Activated T-helper 1 cell treated with anti-CD3 and anti-CD28 coated beads, Interleukin-2, amount 50 U/mL, for 16 hours (primary cell): ENCODE measurements at places on chromosomes 7 and 10.

DNA sequence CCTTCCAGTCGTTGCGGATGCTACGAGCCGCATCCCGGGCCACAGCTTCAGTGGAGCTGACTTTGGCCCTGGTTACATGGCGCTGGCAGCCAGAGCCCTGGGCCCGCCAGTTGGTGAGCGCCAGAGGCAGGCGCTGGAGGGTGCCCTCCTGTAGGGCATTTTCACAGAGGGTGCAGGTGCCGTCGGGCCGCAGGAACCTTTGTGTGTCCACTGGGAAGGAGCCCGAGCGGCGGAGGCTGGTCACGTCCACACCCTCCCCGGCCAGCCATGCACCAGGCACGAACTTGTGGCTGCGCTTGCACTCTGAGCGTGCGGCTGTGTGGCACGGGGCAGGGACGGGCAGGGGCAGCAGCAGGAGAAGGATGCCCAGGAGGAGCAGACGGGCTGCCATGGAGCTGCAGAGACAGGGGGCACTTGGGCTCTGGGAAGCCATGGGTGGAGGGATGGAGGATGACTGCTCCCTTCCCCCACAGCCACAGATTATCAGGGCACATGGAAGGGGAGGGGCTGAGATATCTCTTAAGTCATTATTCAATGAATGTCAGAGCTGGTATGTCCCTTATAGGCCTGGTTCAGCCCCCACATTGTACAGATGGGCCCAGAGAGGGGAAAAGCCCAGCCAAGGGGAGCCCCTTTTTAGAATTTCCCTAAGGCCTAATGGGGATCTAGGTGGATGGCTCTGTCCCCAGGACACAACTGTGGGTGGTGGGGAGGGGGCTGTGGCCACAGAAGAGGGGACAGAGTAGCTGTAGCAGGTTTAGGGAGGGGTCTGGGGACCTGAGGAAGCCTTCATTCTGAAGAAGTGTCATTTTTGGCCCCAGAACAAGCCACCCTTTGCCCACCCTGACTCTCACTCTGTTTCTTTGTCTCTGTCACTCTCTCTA lies 1.8 kb downstream of the PRF1 start:
- DNase-seq, result no peak

DNA sequence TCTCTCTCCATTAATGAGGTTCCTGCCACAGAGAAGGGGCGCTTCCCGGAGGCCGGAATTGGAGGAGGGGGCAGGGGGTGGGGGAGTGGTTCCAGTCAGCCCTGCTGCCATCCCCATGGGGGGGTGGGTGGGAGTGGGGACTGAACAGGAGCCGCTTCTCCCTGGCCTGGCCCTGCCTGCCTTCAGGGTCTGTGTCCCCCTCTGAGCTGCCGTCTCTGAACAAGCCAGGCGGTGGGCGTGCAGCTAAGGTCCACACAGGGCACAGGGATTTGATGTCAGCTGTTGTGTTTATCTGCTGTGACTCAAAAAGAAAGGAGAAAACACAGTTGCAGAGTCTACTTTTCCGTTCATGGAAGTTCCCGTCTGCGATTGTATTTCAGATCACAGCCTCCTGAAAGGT lies 141.5 kb upstream of the PCBD1 start:
- DNase-seq, result no peak

DNA sequence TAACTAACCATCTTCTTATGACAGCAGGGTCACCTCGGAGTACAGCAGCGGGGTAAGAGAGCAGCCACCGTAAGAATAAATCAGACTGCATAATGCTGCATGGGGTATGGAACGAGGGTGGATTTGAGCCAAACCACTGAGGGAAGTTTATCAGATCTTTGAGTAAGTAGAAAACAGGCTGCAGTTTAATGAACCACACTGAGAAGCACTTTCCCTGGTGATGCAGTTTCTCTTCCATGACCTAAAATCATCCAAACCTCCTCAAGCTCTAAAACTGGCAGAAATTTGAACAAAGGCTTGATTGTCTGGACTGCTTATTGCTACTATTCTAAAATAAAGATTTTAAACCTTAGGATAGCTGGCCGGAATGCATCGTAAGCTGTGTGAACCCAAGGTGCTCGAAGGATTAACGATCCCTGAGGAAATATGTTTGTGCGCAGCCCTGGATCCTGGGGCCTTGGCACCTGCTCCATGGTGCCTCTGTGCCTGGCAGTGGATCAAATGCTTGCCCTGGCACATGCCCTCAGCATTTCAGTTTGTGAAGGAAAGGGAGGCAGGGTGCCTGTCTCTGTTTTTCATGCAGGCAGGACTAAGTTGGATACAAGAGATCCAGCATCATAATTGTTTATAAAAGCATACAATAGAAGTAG lies 322.7 kb downstream of the LHFPL3 start:
- no peak for DNase-seq

- DNase-seq, result no peak
Observed at GRCh38 chr7:106418094-106418493, 133.3 kb upstream of the NAMPT start.

GRCh38 chr7:8109196-8110022 lies 140.8 kb downstream of the GLCCI1 start:
- no peak for DNase-seq

DNA sequence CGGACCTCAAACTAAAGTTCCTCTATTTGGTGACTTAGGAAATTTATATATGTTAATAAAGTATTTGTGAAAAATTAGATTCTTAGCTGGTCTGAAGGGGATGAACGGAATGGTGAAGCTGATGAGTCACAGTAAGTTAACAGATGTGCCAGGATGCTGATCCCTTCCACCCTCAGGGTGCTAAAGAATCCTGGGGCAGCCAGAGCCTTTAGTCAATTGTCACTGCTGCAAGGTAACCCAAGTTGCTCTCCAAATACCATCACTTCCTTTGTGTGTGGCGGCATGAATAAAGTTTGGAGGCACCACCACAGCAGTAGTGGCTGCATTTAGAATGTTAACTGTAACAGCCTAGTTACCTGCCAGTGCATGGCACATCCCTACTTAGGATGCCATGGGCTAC lies 222.6 kb upstream of the PPP1R3A start:
- DNase-seq, result no peak

GRCh38 chr10:26593896-26594295 lies 103.6 kb upstream of the PDSS1 start:
- no peak for DNase-seq

- DNase-seq, result no peak
Observed at GRCh38 chr10:47406870-47407691, 23.0 kb upstream of the ZNF488 start.

DNA sequence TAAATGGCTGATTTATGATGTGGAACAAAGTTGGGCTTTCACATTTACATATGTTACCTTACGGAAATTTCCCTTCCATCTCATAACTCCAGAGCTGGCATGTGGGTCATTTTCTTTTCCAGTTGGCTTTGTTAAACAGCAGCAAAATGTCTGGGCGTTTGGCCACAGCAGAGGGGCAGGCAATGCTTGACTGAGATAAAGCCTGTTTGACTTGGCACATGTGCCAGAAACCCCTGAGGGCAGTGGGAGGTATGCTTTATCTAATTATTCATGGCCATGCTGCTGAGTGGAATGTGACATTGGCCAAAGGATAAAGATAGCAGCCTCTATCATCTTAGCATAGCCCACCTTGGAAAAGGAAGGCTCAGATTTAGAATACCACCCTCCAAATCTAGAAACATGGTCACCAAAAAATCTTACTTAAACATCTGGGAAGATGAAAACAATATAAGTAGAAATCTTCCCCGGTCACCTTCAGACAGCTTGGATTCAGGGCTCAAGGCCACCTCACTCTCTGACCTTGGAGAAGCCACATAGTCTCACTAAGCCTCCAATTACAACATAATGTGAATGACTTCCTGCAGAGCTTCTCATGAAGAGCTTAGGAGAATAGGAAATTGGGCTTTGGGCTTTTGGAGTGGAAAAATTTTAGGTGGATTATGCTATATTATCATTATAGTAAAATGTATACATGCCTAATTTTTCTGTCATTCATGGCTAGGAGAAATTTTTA lies 101.5 kb downstream of the GRM3 start:
- no peak for DNase-seq

GRCh38 chr10:49164559-49165188 lies 23.5 kb downstream of the TMEM273 start:
- no peak for DNase-seq

DNA sequence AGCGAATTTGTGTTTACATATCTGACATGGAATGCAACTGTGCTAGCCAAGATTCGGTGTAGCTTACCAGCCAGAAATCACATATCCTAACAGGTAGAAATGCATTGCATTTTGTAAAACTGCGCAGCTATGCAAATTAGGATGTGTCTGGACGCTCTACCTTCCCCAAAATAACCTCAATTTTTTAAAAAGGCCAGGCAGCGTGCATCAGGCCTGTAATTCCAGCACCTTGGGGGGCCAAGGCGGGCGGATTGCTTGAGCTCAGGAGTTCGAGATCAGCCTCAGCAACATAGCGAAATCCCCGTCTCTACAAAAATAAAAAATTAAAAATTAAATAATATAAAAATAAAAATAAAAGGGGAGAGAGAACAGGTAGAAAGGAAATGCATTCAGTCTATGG lies 305.0 kb downstream of the TYW1 start:
- DNase-seq, result no peak
